Left colon (tissue), 2 donors: ENCODE measurements at places on chromosomes 2 and 18. TPM values are rescaled to one million over a fixed set of nuclear protein-coding genes. Genes with fewer than 3 reads are reported as not detected.

- DNase-seq: no peak
These were observed 99.7 kb upstream of the CTDP1 start for GRCh38 chr18:79579807-79580497.

DNA sequence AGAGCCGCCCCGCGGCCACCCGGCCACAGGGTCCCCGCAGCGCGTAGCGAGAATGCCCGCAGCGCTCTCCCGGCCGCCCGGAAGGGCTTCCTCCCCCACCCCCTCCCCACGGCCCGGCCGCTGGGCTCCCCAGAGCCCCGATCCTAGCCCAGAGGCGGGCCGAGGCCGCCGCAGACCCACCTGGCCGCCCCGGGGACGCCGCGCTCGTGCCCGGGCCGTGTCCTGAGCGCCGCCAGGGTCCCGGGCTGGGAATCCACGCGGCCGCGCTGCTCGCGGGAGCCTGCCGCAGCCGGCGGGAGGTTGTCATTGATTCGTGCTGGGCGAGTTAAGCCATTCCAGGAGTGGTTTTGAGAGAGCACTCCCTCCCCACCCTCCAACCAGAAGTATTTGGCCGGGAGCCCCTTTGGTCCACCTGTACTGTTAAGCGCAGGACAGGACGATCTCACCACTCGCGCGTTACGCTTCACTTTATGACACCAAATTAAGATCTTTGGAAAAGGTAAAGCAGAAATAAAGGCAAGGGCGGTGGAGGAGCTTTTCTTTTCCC, 206.4 kb upstream of the SMAD2 start:
- DNase-seq: peak; percentile 62

DNA sequence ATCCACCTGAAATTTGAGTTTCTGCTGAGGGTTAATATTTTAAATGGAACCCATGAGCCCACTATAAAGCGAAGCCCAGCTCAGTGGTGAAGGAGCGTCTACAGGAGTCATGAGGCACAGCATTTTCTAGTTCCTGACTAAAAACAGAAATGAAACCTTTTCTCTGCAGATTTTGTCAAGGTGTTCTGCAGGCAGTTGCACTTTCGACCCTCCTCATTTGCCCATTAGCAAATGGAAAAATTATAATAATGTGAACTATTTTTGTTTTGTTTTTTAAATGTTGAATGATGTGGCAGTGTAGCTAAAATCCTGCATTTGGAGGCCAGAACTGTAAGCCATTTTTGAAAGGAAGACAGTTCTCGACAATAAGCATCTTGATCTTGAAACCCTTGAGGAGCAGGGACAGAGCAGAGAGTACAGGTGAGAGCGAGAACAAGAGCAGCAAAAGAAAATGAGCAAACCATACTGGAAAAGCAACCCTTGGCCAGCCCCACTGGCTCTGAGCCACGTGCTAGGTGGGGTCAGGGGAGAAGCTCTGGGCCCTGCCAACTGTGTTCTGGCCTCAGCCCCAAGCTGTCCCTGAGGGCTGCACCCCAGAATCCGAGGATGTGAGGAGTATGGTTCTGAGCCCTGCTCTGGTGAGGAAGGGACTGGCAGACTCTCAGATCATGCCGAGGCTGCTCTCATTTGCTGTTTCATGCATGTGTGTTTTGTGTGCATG, 26.4 kb upstream of the COPS8 start:
- no peak for DNase-seq

DNA sequence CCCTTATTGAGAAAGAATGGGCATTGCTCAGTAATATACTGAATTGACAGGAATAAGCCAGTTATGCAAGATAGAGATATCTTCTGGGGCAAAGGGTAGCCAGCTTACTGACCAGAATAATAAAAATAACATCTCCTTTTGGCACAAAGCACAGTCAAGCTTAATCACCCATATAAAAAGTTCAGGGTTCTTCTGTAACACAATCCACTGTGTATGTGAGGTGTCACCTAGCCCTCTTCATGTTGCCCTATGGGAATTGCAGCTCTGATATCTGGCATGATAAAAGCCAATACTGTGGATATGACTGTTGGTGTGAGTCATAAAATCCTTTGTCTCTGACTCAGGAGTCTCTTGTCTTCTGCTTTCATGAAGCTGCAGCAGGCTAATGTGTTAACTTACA, 90.8 kb downstream of the DSEL start:
- DNase-seq: no peak

GRCh38 chr2:183605440-183605839, 481.2 kb downstream of the NUP35 start:
- no peak for DNase-seq

- DNase-seq: no peak
These were observed 83.8 kb downstream of the EDAR start for GRCh38 chr2:108905176-108905575.

The DRC1 gene
- not detected for total RNA-seq

The NETO1 gene
- total RNA-seq: not detected

The SERPINB12 gene
- not detected for total RNA-seq

The ITPRIPL1 gene
- total RNA-seq: 0.58 TPM

The FOXI3 gene
- not detected for total RNA-seq

The SERPINB10 gene
- total RNA-seq: not detected

The REEP1 gene
- 4.2 TPM for total RNA-seq
